Psoas muscle (tissue), 8 donors: ENCODE measurements at places on chromosomes 5 and 9. TPM values are rescaled to one million over a fixed set of nuclear protein-coding genes. Genes with fewer than 3 reads are reported as not detected.

RGS7BP gene
- 0.13 TPM for polyA plus RNA-seq

- no peak overlapping the region for H3K27ac ChIP-seq
- H3K36me3 ChIP-seq, result no peaks in the 10 kb centered on the region
- peaks cover 2% of the 10 kb centered on the region for H3K27me3 ChIP-seq
- no peak overlapping the region for H3K4me3 ChIP-seq
- H3K4me1 ChIP-seq, result no peaks in the 10 kb centered on the region
- no peak for DNase-seq
Observed at GRCh38 chr5:11084111-11084510, 323.1 kb upstream of the DAP start.

DNA sequence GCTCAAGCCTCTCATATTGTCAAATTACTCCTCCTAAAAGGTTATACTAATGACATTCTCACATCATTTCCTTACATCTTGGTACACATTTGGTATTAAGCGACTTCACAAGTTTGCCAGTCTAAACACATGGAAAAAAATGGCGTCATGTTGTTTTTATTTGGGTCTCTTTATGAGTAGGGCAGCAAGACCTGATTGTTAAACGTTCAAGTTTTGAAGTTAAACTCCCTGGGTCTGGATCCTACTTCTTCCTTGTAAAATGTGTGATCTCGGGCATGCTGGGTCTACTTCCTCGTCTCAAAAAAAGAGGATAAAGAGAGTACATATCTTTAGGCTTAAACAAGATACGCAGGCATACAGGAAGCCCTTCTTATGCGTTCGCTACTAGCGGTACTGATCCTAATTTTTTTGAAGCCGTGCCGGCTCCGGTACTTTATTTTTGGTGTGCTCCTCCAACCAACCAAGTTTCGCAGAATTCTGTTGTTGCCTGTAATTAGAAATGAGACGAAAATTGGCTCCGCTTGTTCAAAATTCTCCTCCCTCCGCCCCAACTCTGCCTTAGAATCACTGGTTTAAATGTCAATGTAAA, 596 bp upstream of the CDC37L1 start:
- H3K27ac ChIP-seq, result peak overlapping the region; percentile 96
- DNase-seq, result no peak
- H3K36me3 ChIP-seq, result no peaks in the 10 kb centered on the region
- H3K4me1 ChIP-seq, result peaks cover 33% of the 10 kb centered on the region
- H3K27me3 ChIP-seq, result no peaks in the 10 kb centered on the region

CCDC183 gene
- polyA plus RNA-seq, result not detected

NDFIP1 gene
- 23.7 TPM for polyA plus RNA-seq

PCDHB5 gene
- polyA plus RNA-seq, result 0.33 TPM

GRCh38 chr5:139312075-139312474, 18.5 kb downstream of the MATR3 start:
- no peak overlapping the region for H3K4me3 ChIP-seq
- no peak for DNase-seq
- H3K4me1 ChIP-seq, result peaks cover 84% of the 10 kb centered on the region
- no peaks in the 10 kb centered on the region for H3K27me3 ChIP-seq
- H3K27ac ChIP-seq, result peak overlapping the region; percentile 6

GRCh38 chr9:20996809-20997208, 34.6 kb downstream of the HACD4 start:
- peaks cover 2% of the 10 kb centered on the region for H3K36me3 ChIP-seq
- no peak for DNase-seq
- no peak overlapping the region for H3K4me3 ChIP-seq

IL33 gene
- polyA plus RNA-seq, result 2.6 TPM

GRCh38 chr9:33139421-33140228, 27.5 kb downstream of the B4GALT1 start:
- H3K36me3 ChIP-seq, result no peaks in the 10 kb centered on the region
- peak overlapping the region; percentile 45 for H3K4me3 ChIP-seq
- peak overlapping the region; percentile 72 for H3K27ac ChIP-seq

DNA sequence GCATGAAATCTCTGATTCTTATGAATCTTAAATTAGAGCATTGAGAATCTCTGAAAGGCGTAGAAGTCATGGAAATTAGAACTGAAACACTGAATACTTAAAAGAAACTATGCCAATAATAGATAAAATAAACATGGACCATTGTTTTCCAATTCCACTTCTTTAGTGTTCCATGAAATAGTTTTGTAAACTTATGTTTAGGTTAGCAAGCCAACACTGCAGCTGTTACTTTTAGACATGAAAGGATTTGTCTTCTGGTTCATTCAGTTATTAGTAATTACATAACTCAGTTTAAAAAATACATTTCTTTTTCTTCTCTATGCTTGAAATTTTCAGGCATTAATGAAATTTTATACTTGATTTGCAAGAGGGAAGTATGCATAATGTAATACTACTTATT, 733.4 kb upstream of the NUDT12 start:
- H3K4me1 ChIP-seq, result no peaks in the 10 kb centered on the region
- H3K4me3 ChIP-seq, result no peak overlapping the region
- DNase-seq, result no peak
- no peak overlapping the region for H3K27ac ChIP-seq
- no peaks in the 10 kb centered on the region for H3K36me3 ChIP-seq

PCDHB9 gene
- polyA plus RNA-seq, result 0.15 TPM

MEF2C gene
- polyA plus RNA-seq, result 9.3 TPM

GRCh38 chr5:178424810-178425177, 165.4 kb downstream of the COL23A1 start:
- no peak overlapping the region for H3K4me3 ChIP-seq
- no peak for DNase-seq
- H3K36me3 ChIP-seq, result no peaks in the 10 kb centered on the region
- peaks cover 14% of the 10 kb centered on the region for H3K4me1 ChIP-seq

DNA sequence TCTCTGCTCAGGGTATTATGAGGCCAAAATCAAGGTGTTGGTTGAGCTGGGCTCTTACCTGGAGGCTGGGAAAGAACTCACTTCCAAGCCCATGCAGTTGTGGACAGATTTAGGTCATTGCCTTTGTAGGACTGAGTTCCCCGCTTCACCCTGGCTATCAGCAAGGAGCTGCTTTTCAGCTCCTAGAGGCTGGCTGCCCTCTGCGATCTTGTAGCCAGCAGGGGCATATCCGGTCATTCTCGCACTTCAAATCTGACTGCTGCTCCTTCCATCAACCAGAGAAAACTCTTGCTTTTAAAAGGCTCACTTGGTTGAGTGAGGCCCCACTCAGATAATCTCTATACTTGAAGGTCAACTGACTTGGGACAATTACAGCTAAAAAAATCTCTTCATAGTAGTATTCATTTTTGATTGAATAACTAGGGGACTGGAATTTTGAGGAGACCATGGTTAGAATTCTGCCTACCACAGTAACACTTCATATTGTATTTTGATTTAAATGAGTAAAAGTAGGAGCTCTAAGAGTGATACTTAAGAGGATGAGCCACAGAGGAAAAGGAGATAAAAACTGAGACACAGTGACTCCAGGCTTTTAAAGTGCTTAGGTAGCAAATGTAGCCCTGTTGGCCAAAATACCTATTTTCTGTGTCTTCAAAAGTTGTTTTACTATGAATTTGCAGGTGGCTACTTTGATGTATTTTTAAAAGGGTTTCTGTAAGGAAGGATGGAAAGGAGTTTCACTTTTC, 137.4 kb downstream of the CD180 start:
- DNase-seq, result no peak
- no peak overlapping the region for H3K4me3 ChIP-seq
- H3K4me1 ChIP-seq, result peaks cover 21% of the 10 kb centered on the region
- H3K27me3 ChIP-seq, result no peaks in the 10 kb centered on the region

GRCh38 chr9:6870650-6871477, 113.1 kb downstream of the KDM4C start:
- no peak overlapping the region for H3K27ac ChIP-seq
- no peaks in the 10 kb centered on the region for H3K36me3 ChIP-seq
- no peaks in the 10 kb centered on the region for H3K4me1 ChIP-seq

WDR38 gene
- not detected for polyA plus RNA-seq

DNA sequence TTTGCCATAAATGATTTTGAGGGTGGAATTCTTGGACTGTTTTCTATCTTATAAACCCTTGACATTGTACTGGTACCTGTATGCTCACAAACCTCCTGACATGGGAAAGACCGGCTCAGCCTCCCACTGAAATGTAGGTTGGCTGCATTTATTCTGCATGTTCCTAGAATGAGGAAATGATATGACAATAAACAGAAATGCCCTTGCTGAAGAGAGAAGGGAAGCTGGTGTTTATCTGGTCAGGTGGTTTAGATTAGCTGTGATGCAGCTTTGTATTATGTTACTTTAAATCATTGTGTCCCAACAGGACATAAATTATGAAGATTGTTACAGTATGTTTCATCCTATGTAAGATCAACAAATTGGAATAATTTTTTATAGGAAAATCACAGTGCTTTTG, 23.1 kb upstream of the CATSPER3 start:
- peak overlapping the region; percentile 10 for H3K27ac ChIP-seq
- no peak overlapping the region for H3K4me3 ChIP-seq
- peaks cover 20% of the 10 kb centered on the region for H3K4me1 ChIP-seq
- no peak for DNase-seq
- no peaks in the 10 kb centered on the region for H3K27me3 ChIP-seq
- H3K36me3 ChIP-seq, result no peaks in the 10 kb centered on the region

GRCh38 chr5:57824047-57824446, 341.4 kb upstream of the ACTBL2 start:
- no peak overlapping the region for H3K27ac ChIP-seq
- no peak for DNase-seq
- H3K27me3 ChIP-seq, result no peaks in the 10 kb centered on the region
- peaks cover 2% of the 10 kb centered on the region for H3K36me3 ChIP-seq
- no peaks in the 10 kb centered on the region for H3K4me1 ChIP-seq

GRCh38 chr5:116419258-116419657, 155.4 kb downstream of the SEMA6A start:
- no peak for DNase-seq
- H3K27me3 ChIP-seq, result no peaks in the 10 kb centered on the region
- H3K27ac ChIP-seq, result no peak overlapping the region
- H3K36me3 ChIP-seq, result no peaks in the 10 kb centered on the region

SMIM33 gene
- not detected for polyA plus RNA-seq

GRCh38 chr5:140322751-140323731, 20.1 kb upstream of the PFDN1 start:
- H3K4me3 ChIP-seq, result no peak overlapping the region
- H3K36me3 ChIP-seq, result no peaks in the 10 kb centered on the region
- no peak for DNase-seq
- no peaks in the 10 kb centered on the region for H3K27me3 ChIP-seq
- peak overlapping the region; percentile 54 for H3K27ac ChIP-seq

PAPPA gene
- 0.07 TPM for polyA plus RNA-seq

DNA sequence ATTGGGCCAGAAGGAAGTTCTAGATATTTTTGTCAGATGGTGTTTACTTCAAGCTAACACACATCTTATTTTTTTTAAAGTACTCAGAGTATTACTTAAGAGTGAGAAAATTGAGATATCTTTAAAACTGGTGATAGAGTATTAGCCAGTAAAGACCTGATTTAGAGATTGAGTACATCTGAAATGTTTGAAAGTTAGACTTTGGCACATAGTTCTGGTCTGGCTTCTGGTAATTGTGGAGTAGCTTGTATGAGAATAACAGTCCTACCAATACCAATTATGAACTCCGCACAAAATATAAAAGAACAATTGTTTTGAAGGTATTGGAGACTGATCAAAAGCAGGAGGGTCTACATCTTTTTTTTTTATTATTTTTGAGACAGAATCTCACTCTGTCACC, 44.5 kb upstream of the GLIPR2 start:
- H3K4me3 ChIP-seq, result no peak overlapping the region
- H3K27me3 ChIP-seq, result no peaks in the 10 kb centered on the region
- peak overlapping the region; percentile 14 for H3K27ac ChIP-seq
- H3K36me3 ChIP-seq, result no peaks in the 10 kb centered on the region
- no peak for DNase-seq
- H3K4me1 ChIP-seq, result peaks cover 6% of the 10 kb centered on the region

- H3K4me1 ChIP-seq, result peaks cover 28% of the 10 kb centered on the region
- no peaks in the 10 kb centered on the region for H3K27me3 ChIP-seq
- H3K27ac ChIP-seq, result peak overlapping the region; percentile 86
- no peak overlapping the region for H3K4me3 ChIP-seq
- DNase-seq, result peak; percentile 71
Observed at GRCh38 chr5:173767574-173768266, 120.4 kb upstream of the CPEB4 start.

SLC27A6 gene
- polyA plus RNA-seq, result 0.14 TPM

OBP2B gene
- polyA plus RNA-seq, result not detected

CDH9 gene
- not detected for polyA plus RNA-seq

- DNase-seq, result no peak
- H3K27me3 ChIP-seq, result no peaks in the 10 kb centered on the region
- no peak overlapping the region for H3K4me3 ChIP-seq
- H3K27ac ChIP-seq, result no peak overlapping the region
- no peaks in the 10 kb centered on the region for H3K36me3 ChIP-seq
Observed at GRCh38 chr5:111865356-111865755, 108.4 kb upstream of the NREP start.

DNA sequence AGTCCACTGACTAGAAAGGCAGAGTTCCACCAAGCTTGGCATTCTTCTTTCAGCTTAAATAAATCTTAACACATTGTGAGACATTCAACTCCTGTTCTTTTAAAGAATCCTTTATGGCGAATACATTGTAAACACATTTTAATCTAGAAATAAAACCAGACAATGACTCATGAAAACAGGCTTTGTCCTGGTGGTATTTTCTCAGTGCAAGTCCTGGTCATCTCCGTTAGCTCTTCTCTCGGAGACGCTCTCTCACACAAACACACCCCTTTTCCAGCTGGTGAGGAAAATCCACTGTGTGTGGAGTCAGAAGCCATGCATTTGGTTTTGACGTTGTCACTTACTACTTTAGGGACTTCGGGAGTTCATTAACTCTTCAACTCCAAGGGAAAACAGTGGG, 140.4 kb downstream of the AUH start:
- H3K4me1 ChIP-seq, result peaks cover 13% of the 10 kb centered on the region
- H3K27ac ChIP-seq, result peak overlapping the region; percentile 58
- H3K27me3 ChIP-seq, result no peaks in the 10 kb centered on the region
- H3K4me3 ChIP-seq, result no peak overlapping the region

- no peak for DNase-seq
- H3K4me1 ChIP-seq, result no peaks in the 10 kb centered on the region
- no peaks in the 10 kb centered on the region for H3K27me3 ChIP-seq
- no peaks in the 10 kb centered on the region for H3K36me3 ChIP-seq
Observed at GRCh38 chr5:125005266-125005665, 258.8 kb upstream of the ZNF608 start.

C9 gene
- not detected for polyA plus RNA-seq

- H3K27me3 ChIP-seq, result peaks cover 3% of the 10 kb centered on the region
- no peaks in the 10 kb centered on the region for H3K4me1 ChIP-seq
- H3K4me3 ChIP-seq, result no peak overlapping the region
- DNase-seq, result peak; percentile 28
Observed at GRCh38 chr5:407801-408268, 35.1 kb upstream of the EXOC3 start.

- no peaks in the 10 kb centered on the region for H3K27me3 ChIP-seq
- H3K36me3 ChIP-seq, result no peaks in the 10 kb centered on the region
- DNase-seq, result peak; percentile 11
- no peak overlapping the region for H3K27ac ChIP-seq
- H3K4me1 ChIP-seq, result no peaks in the 10 kb centered on the region
- no peak overlapping the region for H3K4me3 ChIP-seq
Observed at GRCh38 chr5:1038417-1039209, 30.0 kb downstream of the NKD2 start.

- DNase-seq, result no peak
- no peak overlapping the region for H3K27ac ChIP-seq
- H3K4me3 ChIP-seq, result no peak overlapping the region
Observed at GRCh38 chr5:121862801-121863200, 11.1 kb downstream of the FTMT start.

- peaks cover 38% of the 10 kb centered on the region for H3K27me3 ChIP-seq
- peaks cover 15% of the 10 kb centered on the region for H3K4me1 ChIP-seq
- no peak overlapping the region for H3K4me3 ChIP-seq
- H3K36me3 ChIP-seq, result no peaks in the 10 kb centered on the region
Observed at GRCh38 chr9:126700903-126701812, 87.4 kb downstream of the LMX1B start.
